CD4-positive, alpha-beta T cell treated with Interleukin-4 for 4 hours (primary cell): ENCODE measurements at places on chromosomes 1 and 21.

GRCh38 chr21:35370071-35370470 lies 321.0 kb upstream of the RUNX1 start:
- DNase-seq, result no peak

DNA sequence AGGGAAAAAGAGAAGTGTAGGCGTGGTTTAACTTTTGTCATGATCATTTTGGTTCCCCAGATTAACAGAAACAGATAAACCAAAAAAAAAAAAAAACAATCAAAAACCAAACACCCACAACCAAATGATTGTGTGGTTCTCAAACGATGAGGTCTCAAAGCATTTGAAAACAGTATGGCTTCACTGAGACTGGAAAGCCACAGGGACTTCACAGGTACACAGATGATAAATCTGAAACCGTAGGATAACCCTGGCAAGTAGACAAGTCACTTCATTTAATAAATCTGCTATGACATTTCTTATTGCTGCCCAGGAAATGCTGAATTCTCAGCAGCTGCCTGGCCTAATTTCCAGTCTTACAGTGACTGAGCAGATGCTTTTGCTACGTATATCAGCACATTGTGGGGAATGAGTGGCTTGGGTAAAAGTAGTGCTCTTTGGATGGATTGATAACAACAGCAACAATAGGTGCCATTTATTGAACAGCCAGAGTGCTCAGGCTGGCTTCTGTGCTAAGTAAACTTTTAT lies 6.1 kb downstream of the ST6GALNAC3 start:
- no peak for DNase-seq

GRCh38 chr21:32192291-32193097 lies 86.4 kb downstream of the MIS18A start:
- DNase-seq, result no peak

- DNase-seq, result no peak
Measured at GRCh38 chr1:233010146-233010545, 59.7 kb downstream of the NTPCR start.

- no peak for DNase-seq
Measured at GRCh38 chr1:97867127-97867526, 53.7 kb downstream of the DPYD start.

- no peak for DNase-seq
Measured at GRCh38 chr1:200699871-200700270, 30.2 kb upstream of the DDX59 start.

DNA sequence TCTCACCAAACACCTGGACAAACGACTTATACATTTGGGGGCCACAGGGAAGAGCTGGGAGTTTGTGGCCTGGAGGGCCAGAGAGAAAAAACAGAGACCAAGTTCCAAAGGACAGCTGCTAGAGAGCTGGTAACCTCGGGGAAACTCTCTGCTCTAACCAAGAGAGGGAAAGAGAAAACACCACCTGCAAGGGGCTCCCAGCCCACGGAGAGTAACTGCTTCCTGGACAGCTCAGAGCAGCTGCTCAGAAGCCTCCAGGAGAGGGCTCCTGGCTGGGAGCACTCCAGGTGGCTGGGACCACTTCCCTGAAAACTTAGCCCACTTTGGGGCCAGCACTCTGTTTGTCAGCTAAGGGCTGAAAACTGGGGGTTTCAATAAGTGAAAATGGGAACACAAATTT lies 154.8 kb upstream of the GRIK3 start:
- no peak for DNase-seq

DNA sequence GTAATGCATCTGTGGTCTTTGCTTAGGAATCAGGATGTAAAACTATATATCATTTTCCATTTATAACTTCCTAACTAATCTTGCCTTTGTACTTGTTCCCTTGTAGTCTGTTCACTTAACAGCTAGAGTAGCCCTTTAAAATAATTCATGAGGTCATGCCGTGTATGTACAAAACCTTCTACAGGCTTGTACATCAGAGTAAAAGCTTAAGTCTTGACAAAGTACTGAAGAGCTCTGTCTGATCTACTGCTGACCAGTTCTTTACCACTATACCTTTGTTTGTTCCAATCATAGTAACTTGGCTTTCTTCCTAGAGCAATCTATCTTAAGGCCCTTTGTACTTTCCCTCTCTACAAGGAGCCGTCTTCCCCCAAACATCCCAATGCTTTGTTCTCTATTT lies 90.7 kb upstream of the KIAA1614 start:
- DNase-seq, result no peak

DNA sequence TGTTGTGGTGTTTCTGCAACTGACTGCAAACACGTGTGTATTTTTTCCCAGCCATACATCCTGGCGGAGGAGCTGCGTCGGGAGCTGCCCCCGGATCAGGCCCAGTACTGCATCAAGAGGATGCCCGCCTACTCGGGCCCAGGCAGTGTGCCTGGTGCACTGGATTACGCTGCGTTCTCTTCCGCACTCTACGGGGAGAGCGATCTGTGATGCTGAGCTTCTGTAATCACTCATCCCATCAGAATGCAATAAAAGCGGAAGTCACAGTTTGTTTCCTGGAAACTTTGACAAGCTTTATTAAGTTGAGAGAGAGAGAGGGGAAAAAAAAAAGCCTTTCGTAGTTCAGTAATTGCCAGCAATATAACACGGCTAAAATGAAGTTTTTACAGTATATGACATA lies 32.7 kb upstream of the MTR start:
- no peak for DNase-seq

GRCh38 chr1:159441360-159441759 lies 1.8 kb downstream of the OR10J1 start:
- no peak for DNase-seq

DNA sequence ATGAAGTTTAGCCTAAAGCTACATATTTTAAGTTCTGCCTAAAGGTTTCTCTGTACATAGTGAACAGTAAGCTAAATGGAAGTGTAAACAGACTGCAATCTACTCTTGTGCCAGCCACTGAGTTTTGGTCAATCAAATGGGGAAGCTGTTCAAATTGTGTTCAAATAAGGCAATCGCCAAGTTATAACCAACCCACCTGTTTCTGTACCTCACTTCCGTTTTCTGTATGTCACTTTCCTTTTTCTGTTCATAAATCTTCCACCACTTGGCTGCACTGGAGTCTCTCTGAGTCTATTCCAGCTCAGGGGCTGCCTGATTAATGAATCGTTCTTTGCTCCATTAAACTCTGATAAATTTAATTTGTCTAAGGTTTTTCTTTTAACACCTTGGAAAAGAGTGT lies 10.8 kb upstream of the THEM4 start:
- DNase-seq, result no peak

GRCh38 chr1:228287541-228288425 lies 79.9 kb downstream of the OBSCN start:
- DNase-seq, result no peak

DNA sequence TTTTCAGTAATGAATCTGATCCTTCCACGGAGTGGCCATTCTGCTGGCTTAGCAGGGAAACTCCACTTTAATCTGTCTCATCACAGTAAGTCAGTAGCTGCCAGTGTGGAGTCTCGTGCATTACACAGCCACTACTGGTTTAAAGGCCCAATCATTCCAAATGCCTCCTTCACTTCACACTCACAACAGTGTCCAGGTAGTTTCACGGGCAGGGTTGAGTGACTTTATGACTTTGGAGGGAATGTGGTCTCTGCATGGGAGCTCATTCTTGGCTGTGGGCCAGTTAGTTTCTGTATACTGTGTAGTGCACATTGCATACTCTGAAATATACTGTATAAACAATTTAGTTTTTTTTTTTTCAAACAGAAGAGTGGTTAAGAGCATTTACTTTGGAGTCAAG lies 34.6 kb upstream of the C1orf87 start:
- DNase-seq, result no peak

DNA sequence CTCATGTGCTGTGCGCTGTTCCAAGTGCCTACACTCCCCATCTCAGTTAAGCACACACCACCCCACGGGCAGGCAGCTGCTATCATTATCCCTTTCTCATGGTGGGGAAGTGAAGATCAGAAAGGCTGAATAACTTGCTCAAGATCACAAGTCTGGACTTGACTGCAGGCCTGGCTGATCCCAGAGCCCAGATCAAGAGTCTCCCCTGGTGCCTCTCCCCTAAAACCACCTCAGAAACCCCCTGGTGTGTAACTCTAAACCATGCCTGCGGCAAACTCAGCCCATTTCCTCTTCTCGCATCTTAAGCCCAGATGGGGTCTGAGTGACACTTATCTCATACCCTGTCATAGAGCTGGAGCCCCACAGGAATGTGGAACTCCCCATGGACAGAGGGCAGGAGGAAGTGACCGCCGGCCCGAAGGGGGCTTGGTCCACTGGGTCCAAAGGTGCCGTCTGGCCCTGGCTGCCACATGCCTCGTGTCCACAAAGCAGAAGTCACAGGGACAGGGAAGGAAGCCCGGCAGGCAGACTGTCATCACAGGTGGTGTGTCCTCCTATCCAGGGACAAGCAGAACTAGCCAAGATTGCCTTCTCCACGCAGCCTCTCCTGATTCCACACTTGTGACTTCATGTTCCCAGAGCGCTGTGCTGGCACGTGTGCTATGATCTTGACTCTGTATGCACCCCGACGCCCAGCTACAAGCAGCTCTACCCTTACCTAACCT lies 92.1 kb downstream of the SYF2 start:
- no peak for DNase-seq

- no peak for DNase-seq
Measured at GRCh38 chr1:7707527-7707926, 63.6 kb upstream of the VAMP3 start.

DNA sequence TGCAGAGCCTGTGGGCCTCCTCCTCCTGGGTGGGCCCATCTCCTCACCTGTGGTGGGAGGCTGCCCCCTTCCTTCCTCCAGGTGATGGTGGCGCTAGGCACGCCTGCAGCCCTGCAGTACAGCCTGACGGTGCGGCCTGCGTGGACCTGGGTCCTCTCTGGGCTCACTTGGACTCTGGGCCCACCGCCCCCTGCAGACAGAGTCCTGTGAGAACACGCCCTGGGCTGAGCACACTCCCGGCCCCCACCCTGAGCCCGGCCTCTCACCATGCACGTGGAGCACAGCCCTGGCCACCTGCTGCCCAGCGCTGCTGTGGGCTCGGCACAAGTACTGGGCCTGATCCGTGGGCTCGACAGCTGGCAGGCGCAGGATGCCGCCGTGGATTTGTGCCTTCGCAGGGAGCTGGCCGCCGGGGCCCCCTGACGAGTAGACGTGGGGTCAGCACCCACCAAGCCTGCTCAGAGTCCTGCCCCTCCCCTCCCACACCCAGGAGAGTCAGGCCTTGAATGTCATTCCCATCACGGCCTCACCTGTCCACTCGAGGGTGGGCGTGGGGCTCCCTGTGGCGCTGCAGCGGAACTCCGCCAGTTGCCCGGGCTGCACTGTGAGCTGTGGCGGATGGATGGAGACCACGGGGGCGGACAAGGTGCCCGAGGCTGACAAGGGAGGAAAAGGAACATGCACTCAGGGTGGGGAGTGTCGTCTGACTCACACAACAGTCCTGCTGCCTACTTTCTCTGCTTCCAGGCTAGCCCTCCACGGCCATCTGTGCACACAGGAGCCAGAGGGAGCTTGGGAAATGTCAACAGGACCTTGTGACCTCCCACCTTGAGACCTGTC lies 43.4 kb downstream of the LDLRAD2 start:
- DNase-seq, result no peak

DNA sequence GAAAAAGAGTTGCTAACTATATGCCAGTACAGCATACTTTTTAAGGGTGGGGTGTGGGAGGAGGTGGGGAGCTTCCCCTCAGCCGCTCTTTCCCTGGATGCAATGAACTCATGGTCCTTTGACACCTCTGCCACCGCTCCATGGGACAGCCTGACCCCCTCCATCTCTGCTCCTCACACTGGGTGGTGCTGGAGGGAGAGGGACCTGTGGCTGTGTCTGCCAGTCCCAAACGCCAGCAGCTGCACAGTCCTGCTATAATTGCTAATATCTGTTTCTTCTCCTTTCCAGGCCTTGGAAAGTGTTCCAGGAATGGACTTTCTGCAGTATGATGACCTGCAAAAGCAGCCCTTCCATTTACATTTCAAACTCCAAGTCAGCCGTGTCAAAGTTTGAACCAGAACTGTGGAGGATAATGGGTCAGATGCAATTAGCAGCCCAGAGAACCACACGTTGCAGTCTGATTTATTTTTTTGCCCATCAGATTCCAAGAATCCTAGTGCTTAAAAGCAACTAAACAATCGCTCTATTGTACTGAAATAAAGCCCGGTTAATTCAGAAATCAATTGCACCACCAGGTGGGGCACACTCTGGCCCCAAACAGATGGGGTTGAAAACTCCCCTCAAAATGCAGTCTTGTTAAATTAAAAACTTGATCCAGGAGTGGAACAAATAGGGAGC lies 160.7 kb upstream of the LMO4 start:
- DNase-seq, result no peak
